Breast epithelium (tissue), 4 donors: ENCODE measurements at places on chromosomes 1 and 21. TPM values are rescaled to one million over a fixed set of nuclear protein-coding genes. Genes with fewer than 3 reads are reported as not detected.

LENEP gene
- total RNA-seq: not detected

UBE2J2 gene
- 37.4 TPM for total RNA-seq

FAM110D gene
- total RNA-seq: 6.2 TPM

MFAP2 gene
- 10.8 TPM for total RNA-seq

HLX gene
- 5.0 TPM for total RNA-seq

GRCh38 chr1:187909382-187909781 lies 1080.6 kb downstream of the PLA2G4A start:
- no peak for DNase-seq

- DNase-seq: no peak
These were observed 177.5 kb downstream of the ROR1 start for GRCh38 chr1:63951059-63951946.

- no peak for DNase-seq
These were observed 80.1 kb upstream of the CD34 start for GRCh38 chr1:207990876-207991582.

- peak; percentile 76 for DNase-seq
These were observed 16.7 kb downstream of the SNIP1 start for GRCh38 chr1:37537378-37537777.

GRCh38 chr1:82388679-82389078 lies 587.9 kb downstream of the ADGRL2 start:
- DNase-seq: peak; percentile 43

DNA sequence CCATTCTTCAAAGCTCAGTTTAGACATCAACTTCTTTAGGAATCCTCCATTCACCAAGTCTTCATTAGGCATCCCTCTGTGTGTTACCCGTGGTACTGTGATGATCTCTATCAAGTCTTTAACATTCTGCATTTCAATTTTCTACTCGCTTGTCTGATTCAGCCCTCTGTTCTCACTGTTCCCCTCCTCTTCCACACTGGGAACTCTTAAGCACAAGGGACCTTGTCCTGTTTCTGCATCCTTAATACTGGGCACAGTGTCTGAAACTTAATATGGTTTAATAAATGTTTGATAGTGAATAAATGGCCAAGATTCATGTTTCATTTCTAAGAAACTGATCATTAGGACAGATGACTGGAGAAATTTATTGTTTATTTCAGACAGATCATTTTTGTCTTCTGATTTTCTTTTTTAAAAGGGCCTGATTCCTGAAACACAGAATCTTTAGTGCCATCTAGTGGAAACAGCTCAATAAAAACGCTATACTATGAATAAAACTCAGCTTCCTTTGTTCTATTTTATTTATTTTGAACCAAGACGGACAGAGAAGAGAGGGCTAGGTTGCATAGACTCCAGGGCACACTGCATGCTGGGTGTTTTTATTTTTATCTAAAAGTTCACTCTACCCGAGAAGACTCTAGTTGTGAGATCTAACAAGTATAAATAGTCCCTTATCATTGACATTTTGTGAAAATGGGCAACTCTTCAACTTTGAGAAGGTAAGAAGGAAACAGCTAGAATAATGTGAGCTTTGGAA lies 7.0 kb upstream of the TRIM45 start:
- DNase-seq: no peak

- no peak for DNase-seq
These were observed 21.1 kb downstream of the ESRRG start for GRCh38 chr1:216702170-216702569.

DNA sequence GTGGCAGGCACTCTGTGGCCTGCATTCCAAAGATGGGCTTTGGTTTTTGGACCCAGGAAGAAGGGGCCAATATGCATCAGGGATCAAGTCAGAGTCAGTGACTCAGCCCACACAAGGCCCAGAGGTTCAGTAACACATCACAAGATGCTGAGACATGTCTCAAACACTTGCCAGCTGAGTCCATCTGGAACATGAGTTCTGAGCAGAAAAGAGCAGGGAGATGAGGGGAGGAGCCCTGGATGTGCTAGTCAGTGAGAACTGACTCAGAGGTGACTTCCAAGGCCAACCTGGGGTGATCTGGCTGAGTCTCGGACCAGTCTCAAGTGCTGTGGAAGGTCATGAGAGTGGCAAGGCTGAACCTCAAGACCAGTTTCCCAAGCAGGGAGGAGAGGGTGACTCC lies 150.1 kb downstream of the CDC7 start:
- DNase-seq: peak; percentile 57

- DNase-seq: no peak
These were observed 50.2 kb downstream of the PKNOX1 start for GRCh38 chr21:43024439-43025136.

DNA sequence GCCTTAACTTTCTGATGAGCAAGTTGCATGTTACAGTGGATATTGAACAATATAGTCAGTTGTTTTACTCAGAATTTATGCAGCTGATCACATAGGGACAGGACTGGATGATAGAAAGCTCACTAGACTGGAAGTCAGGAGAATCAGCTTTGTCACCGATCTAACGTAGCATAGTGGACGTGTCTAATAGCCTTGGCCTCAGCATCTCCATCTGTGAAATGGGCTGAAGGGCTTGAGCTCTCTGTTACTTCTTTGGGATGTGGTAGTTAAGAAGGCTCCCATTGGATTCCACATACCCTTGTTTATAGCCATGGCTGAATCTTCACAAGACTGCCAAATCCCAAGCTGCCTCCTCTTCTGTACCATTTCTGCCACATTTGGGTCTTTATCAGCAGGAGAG lies 190.6 kb downstream of the GRIK1 start:
- DNase-seq: no peak
